ENCODE measurements at places on chromosomes 12 and 14. TPM values are rescaled to one million over a fixed set of nuclear protein-coding genes. Genes with fewer than 3 reads are reported as not detected.

- no peak for DNase-seq
Measured at GRCh38 chr12:117091758-117092510, 7.3 kb downstream of the TESC start.

GRCh38 chr14:98184457-98184856 is 1087.5 kb downstream of the BCL11B start:
- no peak for DNase-seq

DNA sequence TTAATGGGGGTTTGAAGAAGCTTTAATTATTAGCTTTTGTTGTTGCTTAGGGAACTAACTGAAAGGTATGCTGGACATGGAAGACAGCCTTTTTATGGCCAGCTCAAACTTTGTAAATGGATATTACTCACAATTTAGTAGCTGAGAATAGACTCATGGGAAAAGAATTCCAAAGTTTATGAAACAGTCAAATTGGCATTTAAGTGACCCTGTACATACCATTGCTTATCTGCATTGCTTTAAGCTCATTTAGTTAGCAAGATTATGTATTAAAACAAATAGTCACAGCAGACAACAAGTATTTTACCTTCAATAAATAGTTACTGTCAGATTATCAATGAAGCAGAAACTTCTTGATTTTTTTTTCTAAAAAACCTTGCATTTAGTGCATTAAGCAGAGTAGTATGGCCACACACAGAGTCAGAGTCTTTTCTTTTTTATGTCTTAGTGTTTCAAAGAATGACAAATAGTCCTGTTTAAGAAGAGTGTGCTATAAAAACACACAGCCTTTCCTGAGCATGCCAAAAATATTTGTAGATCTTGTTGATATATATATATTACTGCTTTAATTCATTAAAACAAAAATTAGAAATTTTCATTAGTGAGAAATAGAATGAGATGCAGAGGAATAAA is 102.2 kb downstream of the TTC6 start:
- DNase-seq, result no peak

- DNase-seq, result no peak
Measured at GRCh38 chr14:71625891-71626701, 306.1 kb upstream of the RGS6 start.

GRCh38 chr12:32926963-32927362 is 30.4 kb upstream of the PKP2 start:
- no peak for DNase-seq

DNA sequence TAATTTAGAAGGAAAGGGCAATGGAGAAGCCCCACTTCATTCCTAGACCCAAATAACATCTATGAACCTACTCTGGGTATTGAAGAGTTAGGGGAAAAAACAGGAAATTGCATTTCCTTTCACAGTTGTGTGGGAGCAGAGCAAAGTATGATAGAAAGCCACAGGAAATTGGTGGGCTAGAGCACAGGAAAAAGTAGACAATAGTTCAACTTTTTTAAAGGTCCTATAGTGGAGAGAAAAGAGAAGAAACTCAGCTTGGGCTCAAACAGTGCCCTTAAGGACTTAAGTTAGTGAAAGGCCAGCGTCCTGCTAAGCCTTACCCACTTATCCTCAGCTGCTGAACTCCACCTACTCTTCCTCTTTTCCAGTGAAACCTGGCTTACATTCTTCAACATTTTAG is 258.1 kb downstream of the DPY19L2 start:
- no peak for DNase-seq

CACNA2D4 gene
- total RNA-seq, result 0.34 TPM

ANO2 gene
- 2.8 TPM for total RNA-seq

CCDC88C gene
- 85.5 TPM for total RNA-seq

TRHDE gene
- total RNA-seq, result 2.7 TPM

MAP1LC3B2 gene
- 0.84 TPM for total RNA-seq

Data from progenitor cell of endocrine pancreas (in vitro differentiated cells).